ENCODE measurements at places on chromosomes 4 and X.
A peak's percentile ranks its signal among the peaks of the same experiment; 100 is the strongest.

GRCh38 chrX:115138040-115138439, 51.2 kb upstream of the RBMXL3 start:
- no peak for DNase-seq

GRCh38 chr4:153622778-153623240, 61.3 kb upstream of the TLR2 start:
- DNase-seq = no peak

DNA sequence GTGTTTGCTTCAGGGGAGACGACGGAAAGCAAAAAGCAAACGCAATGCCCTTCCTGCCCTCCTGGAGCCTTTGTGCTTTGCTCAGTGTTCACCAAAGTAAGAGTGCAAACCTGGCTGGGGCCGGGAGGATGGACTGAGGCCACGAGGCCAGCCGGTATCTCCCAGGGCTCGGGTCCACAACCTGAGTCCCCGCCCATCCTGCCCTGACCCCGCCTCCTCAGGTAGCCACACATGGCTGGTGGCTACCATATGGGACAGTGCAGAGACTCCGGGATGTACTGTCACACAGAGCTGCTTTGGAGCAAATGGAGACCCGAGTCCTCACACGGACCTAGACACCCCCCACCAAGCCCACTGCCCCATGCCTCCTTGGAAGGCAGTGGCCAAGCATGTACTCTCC, 4.8 kb downstream of the ATP2B3 start:
- DNase-seq = no peak

- DNase-seq = no peak
Measured at GRCh38 chrX:40056420-40056819, 41.3 kb downstream of the BCOR start.

GRCh38 chrX:48713847-48714246, 17.3 kb downstream of the SUV39H1 start:
- no peak for DNase-seq

DNA sequence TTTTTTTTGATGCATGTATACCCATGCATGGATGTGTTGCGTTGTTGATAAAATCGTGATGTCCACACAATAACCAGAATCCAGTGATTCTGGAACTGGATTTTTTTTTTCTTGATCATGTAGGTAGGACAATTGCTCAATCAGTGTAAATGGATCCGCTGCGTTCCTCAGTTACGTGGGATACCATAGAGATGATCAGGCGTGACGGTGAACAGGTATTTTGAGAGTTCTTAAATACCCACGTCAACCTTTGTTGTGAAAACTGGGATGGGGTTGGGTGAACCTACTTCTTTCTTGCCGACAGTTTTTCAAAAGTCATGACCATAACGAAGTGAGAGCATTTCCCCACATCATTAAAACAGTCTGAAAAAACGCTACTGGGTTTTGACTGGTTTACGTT, 913 bp upstream of the SMIM10L2A start:
- no peak for DNase-seq

DNA sequence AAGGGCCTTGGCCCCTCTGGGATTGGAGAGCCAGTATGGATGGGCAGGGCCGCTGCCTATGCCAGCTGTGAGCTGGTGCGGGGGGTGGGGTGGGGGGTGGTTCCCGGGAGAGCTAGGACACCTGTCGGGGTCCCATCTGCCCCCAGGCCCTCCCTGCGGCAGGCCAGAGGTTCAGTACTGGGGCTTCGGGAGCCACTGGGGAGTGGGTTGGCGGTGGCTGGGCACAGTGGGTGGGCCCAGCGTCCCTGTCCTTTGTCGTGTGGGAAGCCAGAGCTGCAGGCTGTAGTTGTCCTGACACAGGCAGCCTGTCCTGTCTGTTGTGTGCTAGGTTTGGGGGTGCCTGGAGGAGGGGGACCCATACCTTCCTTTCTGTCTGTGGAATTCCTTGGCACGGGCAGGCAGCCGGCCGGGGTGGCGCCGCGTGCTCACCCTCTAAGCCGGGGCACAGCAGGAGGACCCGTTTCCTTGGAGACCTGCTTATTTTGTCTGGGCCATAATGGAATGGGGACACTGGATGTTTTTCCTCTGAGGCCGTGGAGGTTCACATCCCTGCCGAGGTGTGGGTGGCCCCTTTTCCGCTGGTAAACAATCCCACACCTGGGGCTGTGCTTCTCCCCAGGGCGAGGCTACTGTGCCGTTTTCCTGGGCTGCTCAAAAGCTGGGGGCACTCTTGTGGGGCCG, 14.8 kb downstream of the DOK7 start:
- no peak for DNase-seq

GRCh38 chr4:128942607-128943006, 133.1 kb downstream of the JADE1 start:
- DNase-seq = no peak

DNA sequence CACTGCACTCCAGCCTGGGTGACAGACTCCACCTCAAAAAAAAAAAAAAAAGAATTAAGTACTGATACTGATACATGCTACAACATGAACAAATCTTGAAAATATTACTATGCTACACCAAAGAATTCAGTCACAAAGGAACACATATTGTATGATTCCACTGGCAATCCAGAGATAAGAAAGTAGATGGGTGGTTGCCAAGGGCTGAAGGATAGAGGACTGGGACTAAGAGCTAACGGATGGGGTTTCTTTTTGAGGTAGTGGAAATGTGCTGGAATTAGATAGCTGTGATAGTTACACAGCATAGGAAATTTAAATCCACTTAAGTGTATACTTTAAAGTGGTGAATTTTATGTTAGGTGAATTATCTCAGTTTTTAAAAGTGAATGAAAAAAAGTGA, 12.5 kb downstream of the ATP11C start:
- no peak for DNase-seq

GRCh38 chrX:123256378-123256777, 72.3 kb downstream of the GRIA3 start:
- DNase-seq = no peak

DNA sequence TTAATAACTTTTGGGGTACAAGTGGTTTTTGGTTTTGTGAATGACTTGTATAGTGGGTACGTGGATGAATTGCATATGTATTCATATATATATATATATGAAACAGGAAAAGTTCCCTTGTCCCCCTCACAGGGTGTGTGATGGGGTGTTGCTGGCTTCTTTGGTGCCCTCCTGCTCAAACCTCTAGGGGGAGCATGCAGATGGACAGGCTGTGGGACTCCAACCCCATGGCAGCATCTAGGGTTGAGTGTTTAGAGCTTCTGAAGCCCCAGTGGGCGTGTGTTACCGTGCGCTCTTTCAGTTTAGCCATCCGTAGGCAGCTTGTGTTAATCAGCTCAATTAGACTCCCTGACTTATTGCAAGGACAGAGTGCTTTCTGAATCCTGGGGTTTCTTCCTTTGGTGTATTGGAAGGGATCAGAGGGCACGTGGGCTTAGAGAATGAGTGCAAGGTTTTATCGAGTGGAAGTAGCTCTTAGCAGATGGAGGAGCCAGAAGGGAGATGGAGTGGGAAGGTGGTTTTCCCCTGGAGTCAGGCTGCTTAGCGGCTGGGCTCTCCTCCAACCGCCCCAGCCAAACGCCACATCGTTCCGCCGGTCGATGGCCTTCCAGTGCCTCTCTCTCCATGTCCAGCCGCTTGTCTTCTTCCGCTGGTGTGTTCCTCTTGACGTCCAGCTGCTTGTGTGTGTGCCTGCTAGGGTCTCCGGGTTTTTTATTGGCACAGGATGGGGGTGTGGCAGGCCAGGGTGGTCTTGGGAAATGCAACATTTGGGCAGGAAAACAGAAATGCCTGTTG, 674.4 kb upstream of the LCORL start:
- DNase-seq = no peak

DNA sequence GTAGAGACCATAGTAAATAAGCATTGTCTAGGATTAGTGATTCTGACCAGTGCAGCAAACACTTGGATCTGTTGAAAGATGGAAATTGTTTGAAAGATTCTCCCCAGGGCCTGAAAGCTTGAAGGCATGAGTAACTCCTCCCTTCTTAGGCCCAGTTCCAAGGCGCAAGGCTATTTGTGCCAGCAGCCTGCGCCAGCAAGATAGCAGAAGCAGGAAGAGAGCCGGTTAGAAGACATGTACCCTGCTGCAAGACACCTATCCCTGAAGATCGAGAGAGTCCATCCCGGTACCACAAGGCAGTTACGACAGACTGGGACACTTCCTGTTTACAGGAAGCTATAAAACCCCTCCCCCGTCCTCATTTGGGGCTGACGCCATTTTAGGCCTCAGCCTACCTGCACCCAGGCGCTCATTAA, 72.4 kb upstream of the JADE1 start:
- no peak for DNase-seq

- DNase-seq = no peak
Measured at GRCh38 chr4:98509721-98510120, 148.7 kb downstream of the TSPAN5 start.

DNA sequence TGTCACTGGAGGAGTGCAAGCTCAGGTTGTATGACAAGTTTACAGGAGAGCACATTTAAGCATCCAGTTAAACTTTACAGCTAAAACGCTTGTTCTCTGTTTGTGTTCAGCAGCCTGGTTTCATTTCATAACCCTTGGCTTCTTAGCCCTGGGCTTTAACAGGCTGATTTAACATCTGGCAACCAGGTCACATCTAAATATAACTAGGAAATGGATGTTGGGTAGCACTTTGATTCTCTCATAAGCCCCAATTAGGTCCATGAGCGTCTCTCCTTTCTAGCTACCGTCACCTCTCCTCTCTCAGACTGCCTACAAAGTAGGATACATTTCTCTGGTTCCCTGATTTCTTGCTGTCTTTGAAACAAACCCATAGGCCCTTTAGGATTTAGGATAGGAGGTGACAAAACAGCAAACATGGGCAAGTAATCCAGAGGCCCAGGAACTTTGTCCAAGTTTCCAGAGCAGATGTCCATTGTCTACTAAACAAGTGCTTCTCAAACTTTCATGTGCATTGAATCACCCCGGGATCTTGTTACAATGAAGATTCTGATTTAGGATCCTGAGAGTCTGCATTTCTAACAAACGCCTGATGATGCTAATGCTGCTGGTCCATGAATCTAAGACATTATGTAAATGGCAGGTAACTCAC, 22.5 kb downstream of the OTUD6A start:
- DNase-seq = no peak

DNA sequence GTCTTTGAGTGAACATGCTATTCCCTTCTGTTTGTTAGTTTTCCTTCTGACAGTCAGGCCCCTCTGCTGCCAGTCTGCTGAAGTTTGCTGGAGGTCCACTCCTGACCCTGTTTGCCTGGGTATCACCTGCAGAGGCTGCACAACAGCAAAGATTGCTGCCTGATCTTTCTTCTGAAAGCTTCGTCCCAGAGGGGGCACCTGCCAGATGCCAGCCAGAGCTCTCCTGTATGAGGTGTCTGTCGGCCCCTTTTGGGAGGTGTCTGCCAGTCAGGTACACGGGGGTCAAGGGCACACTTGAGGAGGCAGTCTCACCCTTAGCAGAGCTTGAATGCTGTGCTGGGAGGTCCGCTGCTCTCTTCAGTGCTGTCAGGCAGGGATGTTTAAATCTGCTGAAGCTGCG, 456.9 kb upstream of the HTR2C start:
- no peak for DNase-seq

- peak; percentile 32 for DNase-seq
Measured at GRCh38 chr4:87014284-87014782, 79.5 kb downstream of the AFF1 start.

- no peak for DNase-seq
Measured at GRCh38 chr4:15318621-15319348, 109.0 kb upstream of the C1QTNF7 start.

DNA sequence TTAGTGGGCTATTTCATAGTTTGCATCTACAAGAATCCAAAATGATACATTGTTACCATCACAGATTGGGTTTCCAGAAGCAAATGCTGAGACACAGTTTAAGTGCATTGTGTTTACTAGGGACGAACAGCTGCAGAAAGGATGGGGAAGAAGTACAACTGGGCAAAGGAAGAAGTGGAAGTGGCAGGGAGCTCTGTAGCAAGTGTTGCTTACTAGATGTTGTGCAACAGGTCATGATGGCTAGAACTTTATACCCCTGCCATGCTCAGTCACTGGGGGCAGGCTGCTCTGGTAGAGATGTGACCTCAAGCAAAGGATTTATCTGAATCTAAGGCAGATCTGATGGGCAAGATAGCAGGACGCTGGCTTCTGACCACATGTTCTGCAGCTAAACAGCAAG, 76.1 kb upstream of the EMCN start:
- no peak for DNase-seq

DNA sequence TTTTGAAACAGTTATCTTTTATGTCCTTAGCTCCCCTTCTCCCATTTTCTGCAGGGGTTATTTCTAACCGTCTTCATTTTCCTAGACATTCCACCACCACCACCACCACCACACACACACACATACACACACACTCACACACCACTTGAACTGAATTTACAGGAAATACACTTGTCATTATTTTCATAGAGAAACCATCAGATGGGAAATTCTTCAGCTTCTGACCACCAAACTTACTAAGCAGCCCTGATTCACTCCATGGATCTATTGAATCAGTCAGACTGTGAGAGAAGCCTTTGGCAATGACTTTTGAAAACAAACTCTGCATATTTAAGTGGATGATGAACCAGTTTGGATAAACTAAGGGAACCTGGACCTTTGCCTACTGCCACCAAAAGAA, 210.1 kb upstream of the NHS start:
- DNase-seq = no peak

GRCh38 chrX:147550217-147550616, 361.5 kb upstream of the FMR1 start:
- DNase-seq = no peak

GRCh38 chrX:12685541-12685940, 105.7 kb upstream of the PRPS2 start:
- no peak for DNase-seq

GRCh38 chrX:25068340-25068739, 52.6 kb upstream of the ARX start:
- DNase-seq = no peak

DNA sequence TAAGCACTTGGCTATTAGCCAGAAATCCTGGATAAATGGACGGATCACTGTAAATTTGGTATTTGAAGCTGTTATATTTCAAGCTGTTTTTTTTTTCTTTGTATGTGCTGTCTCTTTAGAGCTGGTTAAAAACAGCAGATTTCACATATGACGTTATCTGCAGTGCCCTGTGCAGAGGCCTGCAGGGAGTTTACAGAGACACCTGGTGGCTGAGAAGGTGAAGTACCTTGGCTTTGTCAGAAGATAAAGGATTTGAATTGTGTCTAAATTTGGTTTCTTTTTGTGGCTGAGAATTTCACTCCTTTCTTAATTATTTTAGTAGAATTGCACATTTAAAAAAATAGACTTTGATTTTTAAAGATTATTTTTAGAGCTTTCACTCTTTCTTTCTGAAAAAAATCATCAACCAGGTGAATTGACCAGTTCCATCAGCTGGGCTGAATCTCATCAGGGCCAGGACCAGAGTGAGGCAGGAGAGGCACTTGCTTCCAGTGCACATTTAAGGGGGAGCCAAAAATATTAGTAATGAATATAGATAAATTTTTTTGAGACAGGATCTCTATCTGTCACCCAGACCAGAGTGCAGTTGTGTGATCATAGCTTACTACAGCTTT, 9.6 kb upstream of the CHRNA9 start:
- no peak for DNase-seq

GRCh38 chr4:112302320-112303274, 5.4 kb downstream of the ALPK1 start:
- DNase-seq = no peak

GRCh38 chr4:6018331-6018730, at the start of gene C4orf50:
Gene C4orf50 (minus strand): TSS chr4:6018431.
- no peak for DNase-seq

Data from AG09309 (cell line).